Cortex of kidney (tissue), 1 donor: ENCODE measurements at places on chromosomes 3 and 15.

DNA sequence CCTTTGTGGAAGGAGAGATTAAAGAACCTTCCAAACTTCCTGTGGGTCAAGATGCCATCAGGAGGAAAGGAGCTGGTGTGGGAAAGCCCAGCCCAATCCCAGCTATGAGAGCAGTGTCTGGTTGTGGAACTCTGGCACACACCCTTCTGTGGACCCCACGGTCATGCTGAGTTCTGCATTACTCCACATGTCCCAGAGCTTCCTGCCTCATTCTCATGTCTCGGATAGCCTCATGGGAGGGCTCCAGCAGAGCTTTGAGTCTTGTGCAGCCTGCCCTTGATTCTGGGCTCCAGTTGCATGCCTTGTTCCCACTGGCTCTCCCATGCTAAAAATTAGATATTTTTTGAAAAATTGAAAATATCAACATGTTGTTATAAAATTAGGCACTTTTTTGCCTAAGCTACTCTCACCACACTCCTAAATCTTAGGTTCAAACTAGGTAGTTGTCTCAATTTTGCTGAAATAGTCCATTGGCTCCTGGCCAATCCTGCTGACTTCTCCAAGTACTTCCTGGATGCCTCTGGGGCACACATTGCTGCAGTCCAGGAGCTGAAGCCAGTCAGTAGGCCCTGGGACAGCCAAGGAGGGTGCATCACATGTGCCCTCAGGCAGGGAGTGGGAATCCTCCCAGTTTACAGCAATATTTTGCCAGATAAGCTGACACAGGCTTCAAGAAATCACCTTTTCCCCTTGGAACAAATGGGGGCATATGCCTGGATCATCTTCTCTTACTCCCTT, 144.3 kb downstream of the EEFSEC start:
- no peak for DNase-seq

- DNase-seq: no peak
Observed at GRCh38 chr15:57626713-57627440, 35.2 kb downstream of the MYZAP start.

DNA sequence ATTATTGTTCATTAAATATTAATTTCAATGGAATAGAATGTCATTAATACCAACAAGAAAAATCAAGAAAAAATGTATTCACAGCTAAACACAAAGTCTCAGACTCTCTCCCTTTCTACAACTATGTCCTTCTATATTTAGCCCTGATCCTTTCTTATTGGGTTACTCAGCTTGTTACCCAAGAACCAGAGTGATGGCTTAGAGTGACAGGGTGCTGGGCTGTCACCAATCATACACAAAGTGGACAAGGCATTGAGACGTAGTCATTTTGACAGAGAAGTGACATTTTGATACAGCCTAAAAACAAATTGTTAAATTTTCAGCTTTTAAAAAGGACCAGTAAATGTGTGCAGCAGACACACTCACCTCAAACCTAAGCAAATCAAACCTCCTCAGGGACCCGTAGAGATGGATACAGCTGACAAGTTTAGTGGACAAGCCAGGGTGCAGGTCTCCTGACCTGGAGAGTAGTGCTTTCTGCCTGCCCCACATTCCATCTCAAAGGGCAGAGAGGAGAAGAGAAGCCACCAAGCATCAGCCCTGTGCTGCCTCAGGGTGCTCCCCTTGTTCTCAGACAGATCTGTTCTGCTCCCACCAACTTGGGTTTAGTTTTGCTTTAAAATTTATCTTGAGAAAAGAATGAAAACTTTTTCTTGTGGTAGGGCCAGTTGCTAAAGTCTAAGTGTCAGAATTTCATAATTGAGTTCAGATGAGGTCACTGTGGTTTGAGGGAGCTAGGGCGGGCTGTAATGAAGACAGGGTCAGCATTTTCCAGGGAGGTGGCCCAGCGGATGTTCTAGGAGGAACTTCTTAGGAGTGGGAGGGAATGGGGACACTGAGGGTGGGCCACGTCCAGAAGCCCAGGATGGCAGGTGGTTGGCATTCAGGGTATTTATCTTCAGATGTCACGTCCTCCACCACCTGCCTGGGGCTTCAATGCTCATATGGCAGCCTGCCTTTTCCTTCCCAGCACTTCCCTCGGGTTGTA, 136.5 kb upstream of the TBL1XR1 start:
- no peak for DNase-seq

DNA sequence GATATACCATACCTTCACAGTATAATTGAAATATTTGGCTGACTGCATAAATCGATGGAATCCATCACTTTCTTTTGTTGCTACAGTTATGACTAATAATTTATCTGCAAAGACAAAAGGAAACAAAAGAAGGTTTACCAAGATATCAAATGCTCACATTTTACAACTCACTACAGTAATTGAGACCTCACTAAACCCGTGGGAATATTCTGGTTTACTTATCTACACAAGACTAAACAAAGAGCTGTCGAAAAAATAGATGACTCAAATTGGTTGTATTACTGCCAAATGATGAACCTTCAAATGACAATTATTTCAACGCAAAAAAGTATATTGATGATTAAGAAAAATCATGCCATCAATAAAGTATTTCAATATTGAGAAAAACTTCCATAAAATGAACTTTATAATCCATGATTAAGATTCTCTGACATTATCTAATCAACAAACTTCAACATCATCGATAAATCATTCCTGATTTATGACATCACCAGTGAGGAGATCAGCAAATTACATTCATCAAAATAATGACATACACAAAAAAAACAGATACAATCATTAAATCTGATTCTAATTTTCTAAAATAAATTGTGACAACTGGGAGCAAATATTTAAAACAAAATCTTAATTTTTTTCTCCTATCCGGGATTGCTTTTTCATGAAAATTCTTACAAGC, 36.7 kb downstream of the PLOD2 start:
- no peak for DNase-seq

DNA sequence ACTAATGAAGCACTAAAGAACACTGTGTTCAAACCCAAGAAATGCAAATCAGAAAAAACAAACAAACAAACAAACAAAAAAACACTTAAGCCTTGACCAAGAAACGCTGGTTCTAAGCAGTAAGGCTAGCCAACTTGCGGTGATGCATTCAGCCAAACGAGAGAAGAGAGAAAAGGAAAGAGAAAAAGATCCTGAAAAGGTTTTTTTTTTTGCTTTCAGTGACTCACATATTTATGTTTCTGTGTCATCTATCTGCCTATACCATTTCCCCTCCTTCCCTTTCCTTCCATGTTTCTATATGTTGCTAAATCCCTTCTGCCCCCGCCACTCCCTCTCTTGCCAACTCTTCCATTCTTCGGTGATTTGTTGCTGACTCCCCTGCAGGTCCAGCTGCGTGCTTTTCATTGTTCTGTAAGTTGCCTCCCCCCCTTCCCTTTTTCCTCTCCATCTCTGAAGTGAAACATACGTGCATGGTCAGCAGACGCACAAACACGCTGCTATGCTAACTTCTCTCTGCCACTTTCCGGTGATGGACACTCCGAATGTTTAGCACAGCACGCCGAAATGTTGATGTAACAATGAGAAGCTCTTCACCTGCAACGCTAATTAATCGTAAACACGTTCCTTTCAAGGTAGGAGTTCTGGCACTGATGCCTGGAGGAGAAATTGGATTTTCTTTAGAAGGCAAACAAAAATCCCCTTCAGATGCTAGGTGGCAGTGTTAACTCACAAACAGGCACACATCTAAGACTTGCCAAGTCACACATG, 154.4 kb downstream of the TUSC7 start:
- DNase-seq: no peak

DNA sequence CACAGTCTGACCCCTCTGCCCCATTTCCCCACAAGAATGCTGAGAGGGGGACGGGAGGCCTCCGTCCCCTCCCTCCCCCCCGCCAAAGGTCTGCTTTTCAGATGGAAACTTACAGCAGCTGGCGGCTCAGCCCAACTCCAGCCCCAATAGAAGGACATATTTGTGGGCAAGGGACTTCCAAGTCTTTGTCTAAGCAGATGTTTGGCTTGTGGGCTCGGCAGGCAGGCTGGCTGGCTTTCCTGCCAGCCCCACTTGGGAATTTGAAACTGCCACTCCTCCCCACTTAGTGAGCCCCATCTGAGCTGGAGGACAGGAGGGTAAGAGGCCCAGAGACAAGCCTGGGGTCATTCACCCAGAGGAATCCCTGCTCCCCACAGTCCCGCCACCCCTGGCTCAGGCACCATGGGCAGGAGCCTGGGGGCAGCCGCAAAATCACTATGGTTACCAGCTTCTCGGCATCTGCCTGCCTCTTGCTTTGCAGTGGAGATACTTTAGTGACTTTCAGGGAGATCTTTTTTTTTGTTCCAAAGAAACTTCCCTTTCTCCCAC, 53.6 kb downstream of the LMCD1 start:
- DNase-seq: no peak

GRCh38 chr3:177929310-177929709, 606.9 kb upstream of the KCNMB2 start:
- no peak for DNase-seq

GRCh38 chr3:165159760-165160421, 36.3 kb downstream of the SLITRK3 start:
- no peak for DNase-seq

DNA sequence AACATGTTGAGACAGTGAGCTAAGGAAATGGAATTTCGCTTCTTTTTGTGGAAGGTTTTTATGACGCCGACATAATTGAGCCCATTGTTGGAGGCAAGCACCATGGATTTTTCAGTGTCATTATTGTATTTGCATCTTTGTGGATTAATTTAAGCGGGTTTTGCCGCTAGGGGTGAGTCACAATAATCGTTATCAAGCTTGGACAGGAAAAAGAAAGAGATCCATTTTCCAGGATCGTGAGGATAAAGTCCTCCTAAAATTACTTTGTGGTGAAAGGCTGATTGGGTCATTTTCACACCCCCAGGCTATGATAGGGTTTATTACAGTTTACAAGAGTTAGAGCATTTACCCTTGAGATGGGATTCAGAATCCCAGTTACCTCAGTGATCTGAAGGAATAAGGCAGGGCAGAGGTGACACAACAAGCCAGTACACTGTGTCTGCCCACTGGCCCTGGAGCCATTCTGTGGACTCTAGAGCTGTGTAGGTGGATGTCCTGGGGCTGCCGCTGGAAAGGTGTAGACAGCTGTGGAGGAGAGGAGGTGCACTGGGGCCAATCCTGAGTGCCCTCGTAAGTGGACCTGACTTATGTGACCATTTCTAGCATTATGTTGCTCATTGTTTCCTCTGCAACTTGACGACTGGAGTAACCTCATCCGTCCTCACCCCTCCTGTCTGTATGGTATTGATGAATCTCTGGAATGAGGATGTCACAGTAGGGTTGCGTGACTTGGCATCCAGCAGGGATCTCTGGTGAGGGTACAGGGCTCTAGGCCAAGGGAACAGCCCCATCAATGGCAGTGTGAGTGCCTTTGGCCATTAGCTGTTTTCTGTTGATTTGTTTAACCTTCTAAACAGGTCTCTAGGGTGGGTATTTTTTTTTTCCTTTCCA, 370.1 kb downstream of the LRTM1 start:
- DNase-seq: no peak

DNA sequence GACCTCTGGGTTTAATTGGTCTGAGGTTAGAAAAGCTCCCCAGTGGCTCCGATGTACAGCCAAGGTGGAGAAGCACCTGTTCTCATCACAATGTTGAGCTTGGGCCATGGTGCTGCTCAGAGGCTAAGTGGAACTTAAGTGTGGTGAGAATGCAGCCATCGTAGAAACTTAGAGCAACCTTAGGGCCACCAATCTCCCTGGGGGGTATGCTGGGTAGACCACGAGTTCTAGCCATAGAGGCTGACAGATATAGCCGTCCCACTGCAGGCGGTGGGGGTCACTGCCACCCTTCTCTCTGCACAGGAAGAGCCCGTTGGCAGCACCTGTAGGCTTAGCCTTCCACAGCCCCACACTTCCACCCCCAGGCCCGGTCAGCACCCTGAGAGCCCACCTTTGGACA, 38.0 kb downstream of the MGLL start:
- no peak for DNase-seq

DNA sequence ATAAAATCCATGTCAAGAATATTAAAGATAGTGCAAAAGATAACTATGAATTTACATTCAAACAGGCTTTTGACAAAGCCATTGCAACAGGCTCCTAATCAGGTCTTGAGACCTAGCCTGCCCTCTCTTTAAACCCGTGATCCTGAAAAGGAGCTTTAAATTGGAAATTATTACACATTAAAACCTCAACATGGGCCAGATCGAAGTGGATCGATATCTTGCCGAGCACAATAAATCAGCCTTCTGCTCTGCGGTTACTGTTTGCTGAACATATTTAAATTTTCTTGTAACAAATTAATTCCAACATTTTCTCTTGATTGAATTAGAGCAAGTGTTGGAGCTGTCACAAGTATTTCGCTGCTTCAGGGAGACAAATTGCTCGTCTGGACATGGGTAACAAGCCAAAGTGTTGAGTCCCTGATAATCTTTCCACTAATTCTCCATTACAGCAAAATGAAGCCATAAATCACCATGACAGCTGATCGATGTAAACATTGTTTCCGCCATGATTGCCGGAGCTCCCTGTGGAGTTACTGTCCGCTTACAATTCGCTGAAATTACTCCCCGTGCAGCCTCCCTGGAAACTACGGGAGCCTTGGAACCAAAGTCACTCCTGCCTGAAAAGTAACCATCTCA, 47.6 kb downstream of the SHOX2 start:
- no peak for DNase-seq

DNA sequence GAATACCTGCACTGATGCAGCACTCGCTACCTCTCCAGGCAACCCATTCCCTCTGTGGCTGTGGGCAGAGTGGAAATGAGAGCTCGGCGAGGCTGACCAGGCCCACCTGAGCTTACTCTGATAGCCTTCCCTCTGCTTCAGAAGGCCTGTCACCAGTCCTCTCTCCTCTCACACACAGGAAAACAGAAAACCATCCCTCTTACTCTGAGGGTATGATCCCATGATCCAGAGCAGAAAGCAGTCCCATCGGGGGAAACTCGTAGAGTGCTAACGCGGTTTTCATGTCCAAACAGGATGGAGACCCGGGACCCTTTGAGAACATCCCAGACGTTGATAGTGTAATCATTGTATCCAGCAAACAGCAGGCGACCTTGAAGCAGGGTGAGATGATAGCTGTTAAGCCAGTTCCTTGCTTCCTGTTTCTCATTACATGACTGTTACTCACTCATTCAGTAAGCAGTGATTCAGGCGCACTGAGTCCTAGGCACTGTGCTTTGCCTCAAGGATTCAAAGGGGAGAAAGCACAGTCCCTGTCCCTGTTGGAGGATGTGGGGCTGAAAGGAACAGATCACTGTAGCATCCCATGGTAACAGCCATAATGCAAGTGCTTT, 11.8 kb upstream of the BCL2L10 start:
- DNase-seq: no peak

- no peak for DNase-seq
Observed at GRCh38 chr15:54298396-54298795, 320.2 kb downstream of the UNC13C start.

GRCh38 chr3:2655229-2655701, 454.9 kb downstream of the IL5RA start:
- no peak for DNase-seq

- DNase-seq: no peak
Observed at GRCh38 chr3:43870120-43870519, 179.4 kb downstream of the ABHD5 start.

GRCh38 chr3:22569570-22569969, 633.6 kb upstream of the UBE2E2 start:
- DNase-seq: no peak

GRCh38 chr15:25766417-25766816, 96.7 kb downstream of the ATP10A start:
- DNase-seq: no peak

- no peak for DNase-seq
Observed at GRCh38 chr15:59170295-59171066, 36.2 kb upstream of the LDHAL6B start.
